ENCODE measurements at places on chromosomes 11 and 22. TPM values are rescaled to one million over a fixed set of nuclear protein-coding genes. Genes with fewer than 3 reads are reported as not detected.

Gene KREMEN1
- 0.30 TPM for total RNA-seq

Gene SBF1
- total RNA-seq, result 97.6 TPM

DNA sequence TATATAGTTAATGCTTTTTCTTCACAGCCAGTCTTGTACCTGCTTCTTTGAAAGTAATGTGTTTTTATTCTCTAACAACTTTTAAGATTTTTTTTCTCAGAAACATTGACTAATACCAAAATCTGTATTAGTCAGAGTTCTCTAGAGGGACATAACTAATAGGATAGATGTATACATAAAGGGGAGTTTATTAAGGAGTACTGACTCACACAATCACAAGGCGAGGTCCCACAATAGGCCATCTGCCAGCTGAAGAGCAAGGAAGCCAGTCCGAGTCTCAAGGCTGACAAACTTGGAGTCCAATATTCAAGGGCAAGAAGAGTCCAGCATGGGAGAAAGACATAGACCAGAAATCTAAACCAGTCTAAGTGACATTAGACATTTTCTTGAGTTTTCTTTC lies 140.0 kb downstream of the RAB38 start:
- no peaks in the 10 kb centered on the region for H3K4me1 ChIP-seq
- no peak for DNase-seq
- H3K4me3 ChIP-seq, result no peak overlapping the region

- no peak overlapping the region for H3K27ac ChIP-seq
- H3K27me3 ChIP-seq, result no peaks in the 10 kb centered on the region
- H3K4me3 ChIP-seq, result no peak overlapping the region
- no peak for DNase-seq
- no peaks in the 10 kb centered on the region for H3K4me1 ChIP-seq
These were observed 358.2 kb downstream of the DDX10 start for GRCh38 chr11:109023036-109023435.

- H3K36me3 ChIP-seq, result no peaks in the 10 kb centered on the region
- peak overlapping the region; percentile 67 for H3K4me3 ChIP-seq
- peaks cover 14% of the 10 kb centered on the region for H3K27me3 ChIP-seq
- peak; percentile 32 for DNase-seq
- peak overlapping the region; percentile 33 for H3K27ac ChIP-seq
These were observed 16.4 kb upstream of the UPK3A start for GRCh38 chr22:45268167-45268957.

DNA sequence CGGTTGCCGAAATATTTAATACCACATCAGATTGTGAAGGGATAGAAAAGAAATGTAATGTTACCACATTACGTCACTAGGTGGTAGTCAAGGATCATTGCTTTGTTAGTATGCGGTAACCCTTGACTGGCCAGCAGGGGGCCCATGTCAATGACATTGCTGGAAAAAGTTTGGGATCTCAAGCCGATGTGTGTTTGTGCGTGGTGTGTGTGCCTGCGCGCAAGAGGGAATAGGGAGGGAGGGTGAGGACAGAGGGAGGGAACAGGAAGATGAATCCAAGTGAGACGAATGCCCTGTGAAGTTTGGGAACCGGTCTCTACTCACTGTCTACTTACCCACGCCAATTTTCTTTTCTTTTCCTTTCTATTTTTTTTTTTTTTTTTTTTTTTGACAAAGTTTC lies 10.7 kb upstream of the MRGPRX2 start:
- H3K27me3 ChIP-seq, result peaks cover 20% of the 10 kb centered on the region
- H3K4me1 ChIP-seq, result peaks cover 4% of the 10 kb centered on the region
- H3K27ac ChIP-seq, result no peak overlapping the region
- H3K36me3 ChIP-seq, result peaks cover 2% of the 10 kb centered on the region
- peak; percentile 77 for DNase-seq
- peak overlapping the region; percentile 38 for H3K4me3 ChIP-seq

DNA sequence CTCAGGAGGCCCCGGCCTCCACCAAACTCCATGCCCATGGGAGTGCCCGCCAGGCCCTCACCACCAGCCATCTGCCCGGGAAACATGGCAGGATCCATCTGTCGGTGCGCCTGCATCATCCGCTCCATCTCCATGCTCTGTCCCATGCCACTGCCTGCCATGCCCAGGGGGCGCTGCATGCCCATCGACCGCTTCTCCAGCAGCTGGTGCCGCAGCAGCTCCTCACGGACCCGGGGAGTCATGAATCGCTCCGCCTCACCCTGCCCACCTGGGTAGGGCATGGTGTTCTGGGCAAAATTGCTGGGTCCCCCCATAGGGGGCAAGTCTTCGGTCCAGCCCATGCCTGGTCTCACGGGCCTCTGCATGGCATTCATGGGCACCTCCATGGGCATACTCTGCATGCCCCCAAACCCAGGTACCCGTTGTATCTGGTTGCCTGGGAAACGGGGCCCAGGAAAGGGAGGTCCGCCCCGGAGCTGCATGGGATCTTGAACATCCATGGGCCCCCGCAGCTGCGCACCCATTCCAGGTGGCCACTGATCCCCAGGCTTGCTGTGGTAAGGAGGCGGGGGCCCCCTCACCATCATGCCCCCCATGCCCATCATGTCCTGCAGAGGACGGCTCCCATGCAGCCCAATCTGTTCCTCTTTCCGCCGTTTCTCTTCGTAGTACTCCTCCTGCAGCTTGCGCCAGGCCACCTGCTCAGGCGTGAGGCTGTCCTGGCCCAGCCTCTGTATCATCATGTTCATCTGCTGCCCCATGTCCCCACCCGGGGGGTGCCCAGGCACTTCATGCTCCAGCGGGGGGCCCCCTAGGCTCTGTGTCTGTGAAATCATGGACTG lies 18.0 kb downstream of the CXCR5 start:
- no peak overlapping the region for H3K4me3 ChIP-seq
- H3K27ac ChIP-seq, result no peak overlapping the region
- H3K36me3 ChIP-seq, result peaks cover 25% of the 10 kb centered on the region
- H3K27me3 ChIP-seq, result no peaks in the 10 kb centered on the region
- DNase-seq, result no peak
- H3K4me1 ChIP-seq, result peaks cover 14% of the 10 kb centered on the region

DNA sequence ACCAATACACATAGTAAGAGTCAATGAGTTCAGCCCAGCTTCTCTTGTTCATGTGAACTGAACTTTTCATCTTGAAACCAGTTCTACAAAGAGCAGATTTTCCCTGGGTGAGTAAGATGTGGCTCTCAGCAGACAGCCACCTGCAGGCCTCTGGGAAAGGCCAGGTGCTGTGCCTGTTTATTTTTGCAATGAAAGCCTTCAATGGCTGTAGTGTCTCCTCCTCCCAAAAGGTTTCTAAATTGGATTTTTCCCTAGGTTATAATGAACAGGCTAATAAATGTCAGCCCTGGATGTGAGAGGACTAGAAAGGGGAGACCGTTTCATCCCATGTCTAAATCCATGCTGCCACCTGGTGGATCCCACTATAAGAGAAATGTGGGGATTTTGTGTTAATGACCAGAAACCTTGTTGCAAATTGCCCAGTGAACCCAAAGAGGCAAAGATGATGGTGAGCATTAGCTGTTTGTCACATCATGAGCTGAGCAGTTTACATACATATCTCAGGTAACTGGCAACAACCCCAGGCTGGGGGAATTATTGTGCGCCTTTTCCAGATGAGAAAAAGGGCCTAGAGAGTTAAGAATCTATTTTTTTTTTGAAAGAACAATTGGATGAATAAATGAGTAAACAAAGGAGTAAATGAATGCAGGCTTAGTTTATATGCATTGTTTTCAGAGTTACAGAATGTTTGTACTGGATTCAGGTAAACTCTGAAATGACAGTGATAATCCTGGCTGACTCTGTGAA lies 12.7 kb downstream of the C11orf91 start:
- DNase-seq, result peak; percentile 41
- no peak overlapping the region for H3K4me3 ChIP-seq
- peaks cover 16% of the 10 kb centered on the region for H3K4me1 ChIP-seq
- H3K27ac ChIP-seq, result no peak overlapping the region
- peaks cover 11% of the 10 kb centered on the region for H3K27me3 ChIP-seq

Gene PARVG
- total RNA-seq, result 61.7 TPM

Gene LMO2
- total RNA-seq, result not detected

Gene SLC35E4
- total RNA-seq, result 4.3 TPM

Gene KRTAP5-10
- not detected for total RNA-seq

GRCh38 chr11:23540101-23540561 lies 679.9 kb upstream of the CCDC179 start:
- H3K27ac ChIP-seq, result no peak overlapping the region
- H3K4me3 ChIP-seq, result no peak overlapping the region
- H3K27me3 ChIP-seq, result no peaks in the 10 kb centered on the region
- peak; percentile 6 for DNase-seq

Gene FOLR3
- not detected for total RNA-seq

GRCh38 chr22:41245917-41246499 lies 5.3 kb upstream of the CHADL start:
- no peak for DNase-seq
- H3K27me3 ChIP-seq, result no peaks in the 10 kb centered on the region

Gene B3GAT1
- 0.11 TPM for total RNA-seq

Gene SNU13
- 281 TPM for total RNA-seq

Data from activated CD4-positive, alpha-beta T cell treated with anti-CD3 and anti-CD28 coated beads for 36 hours (primary cell).